H1 (cell line): ENCODE measurements at places on chromosomes 12 and 14. TPM values are rescaled to one million over a fixed set of nuclear protein-coding genes. Genes with fewer than 3 reads are reported as not detected.

CEP290 gene
- total RNA-seq, result 5.9 and 6.3 TPM in 2 replicates

DNA sequence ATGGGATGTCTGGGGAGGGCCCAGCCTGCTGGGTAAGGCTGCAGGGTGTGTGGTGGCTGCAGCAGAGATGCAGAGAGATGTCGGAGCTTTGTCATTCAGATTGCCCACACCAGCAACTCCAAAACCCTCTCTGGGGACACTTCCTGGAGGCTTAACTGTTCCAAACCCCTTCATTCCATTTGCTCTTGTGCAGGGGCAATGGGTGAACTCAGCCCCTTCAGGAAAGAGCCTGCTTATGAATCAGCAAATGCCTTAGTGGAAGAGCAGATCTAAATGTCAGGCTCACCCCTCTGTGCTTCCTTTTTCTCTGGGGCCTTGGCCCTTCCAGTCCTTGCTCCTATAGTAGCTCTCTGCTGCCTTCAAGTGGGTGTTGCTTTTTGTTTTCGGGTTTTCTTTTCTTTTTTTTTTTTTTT, 36.7 kb upstream of the GPATCH2L start:
- no peak for DNase-seq

- no peak for DNase-seq
Measured at GRCh38 chr12:28459481-28459880, 269.2 kb downstream of the CCDC91 start.

- DNase-seq, result no peak
Measured at GRCh38 chr14:85115921-85116320, 414.0 kb upstream of the FLRT2 start.

DHH gene
- 0.11 and 0.13 TPM in 2 replicates for total RNA-seq

DNA sequence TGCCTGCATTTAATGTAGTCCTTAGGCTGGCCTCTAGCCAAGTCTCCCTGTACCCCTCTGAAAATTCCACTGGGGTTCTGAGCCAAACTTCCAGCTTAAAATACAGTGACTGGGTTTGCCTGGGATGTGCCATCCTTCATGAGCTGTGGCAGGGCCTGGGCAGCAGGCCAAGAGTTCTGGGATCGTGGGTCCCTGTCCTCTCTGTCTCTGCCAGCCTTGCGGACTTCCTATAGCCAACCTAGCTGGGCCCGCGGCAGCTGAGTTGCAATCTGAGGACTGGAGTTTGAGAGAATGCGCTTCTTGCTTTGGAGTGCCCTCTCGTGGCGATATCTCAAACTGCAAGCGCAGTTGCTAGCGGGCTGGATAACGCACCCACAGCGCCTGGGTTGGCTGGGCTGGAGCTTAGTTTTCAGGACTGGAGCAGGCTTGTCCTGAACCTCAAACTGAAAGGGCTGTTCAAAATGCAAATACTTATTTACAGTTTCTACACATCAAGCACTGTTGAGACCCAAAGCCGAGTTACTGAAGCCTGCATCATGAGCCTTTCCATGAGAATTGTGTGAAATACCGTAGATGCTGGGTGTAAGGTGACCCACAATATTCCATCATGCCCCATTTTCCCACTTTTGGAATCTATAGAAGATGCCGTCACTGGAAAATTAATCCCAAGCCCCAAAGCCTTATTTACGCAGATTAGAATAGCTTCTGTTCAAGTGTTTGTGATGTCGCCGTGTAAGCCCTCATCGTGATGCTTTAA, 7.3 kb upstream of the IFI27L2 start:
- peak; percentile 97 for DNase-seq

CSRP2 gene
- total RNA-seq, result 227 and 228 TPM in 2 replicates

DEGS2 gene
- total RNA-seq, result 0.61 and 0.94 TPM in 2 replicates

DNA sequence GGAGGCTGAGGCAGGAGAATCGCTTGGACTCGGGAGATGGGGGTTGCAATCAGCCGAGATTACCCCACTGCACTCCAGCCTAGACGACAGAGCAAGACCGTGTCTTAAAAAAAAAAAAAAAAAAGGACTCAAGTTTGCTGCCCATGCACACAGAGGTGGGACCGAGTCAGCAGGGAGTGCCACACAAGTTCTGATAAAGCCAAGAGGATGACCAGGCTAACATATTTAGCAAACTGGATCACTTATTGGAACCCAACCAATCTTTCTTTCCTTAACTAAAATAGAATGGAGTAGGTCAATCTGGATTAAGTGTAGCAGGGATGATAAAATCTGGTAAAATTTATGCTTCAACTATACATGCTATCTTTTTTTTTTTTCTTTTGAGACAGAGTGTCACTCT, 190.4 kb upstream of the FOXN3 start:
- no peak for DNase-seq

- no peak for DNase-seq
Measured at GRCh38 chr12:2629051-2629450, 165.7 kb upstream of the FKBP4 start.

- DNase-seq, result no peak
Measured at GRCh38 chr12:131764738-131765137, 53.8 kb downstream of the SFSWAP start.

DNA sequence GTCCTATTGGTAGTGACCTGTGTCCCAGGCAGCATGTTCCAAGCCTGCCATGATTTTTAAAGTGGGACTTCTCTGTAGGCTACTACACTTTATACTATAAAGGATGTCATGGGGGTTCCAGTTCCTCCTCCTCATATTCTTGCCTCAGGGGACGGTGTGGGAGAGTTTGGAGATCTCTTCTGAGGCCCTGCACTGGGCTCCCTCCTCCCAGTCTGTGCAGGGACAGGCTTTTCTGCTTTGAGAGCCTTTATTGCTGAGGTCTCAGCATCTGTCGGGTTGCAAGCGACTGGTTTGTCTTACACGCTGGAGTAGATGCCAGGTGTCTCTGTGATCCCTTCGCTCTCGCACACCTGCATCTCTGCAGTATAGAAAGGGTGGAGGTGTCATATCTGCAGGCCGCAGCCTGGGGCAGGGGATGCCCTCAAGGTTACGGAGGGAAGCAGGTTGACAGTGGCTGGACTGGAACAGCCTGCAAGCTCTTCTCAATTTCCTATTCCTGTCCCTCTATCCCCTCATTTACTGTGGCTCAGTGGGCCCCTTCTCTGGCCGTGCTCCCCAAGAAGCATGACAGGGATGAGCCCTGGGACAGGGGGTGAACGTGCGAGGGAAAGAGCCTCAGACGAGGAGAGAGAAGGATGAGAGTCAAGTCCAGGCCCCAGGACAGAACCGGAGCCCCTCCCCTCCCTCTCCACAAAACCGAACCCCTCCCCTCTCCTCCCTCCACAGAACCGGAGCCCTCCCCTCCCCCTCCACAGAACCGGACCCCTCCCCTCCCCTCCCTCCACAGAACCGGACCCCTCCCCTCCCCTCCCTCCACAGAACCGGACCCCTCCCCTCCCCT, 51.3 kb downstream of the SLC6A12 start:
- no peak for DNase-seq

DNA sequence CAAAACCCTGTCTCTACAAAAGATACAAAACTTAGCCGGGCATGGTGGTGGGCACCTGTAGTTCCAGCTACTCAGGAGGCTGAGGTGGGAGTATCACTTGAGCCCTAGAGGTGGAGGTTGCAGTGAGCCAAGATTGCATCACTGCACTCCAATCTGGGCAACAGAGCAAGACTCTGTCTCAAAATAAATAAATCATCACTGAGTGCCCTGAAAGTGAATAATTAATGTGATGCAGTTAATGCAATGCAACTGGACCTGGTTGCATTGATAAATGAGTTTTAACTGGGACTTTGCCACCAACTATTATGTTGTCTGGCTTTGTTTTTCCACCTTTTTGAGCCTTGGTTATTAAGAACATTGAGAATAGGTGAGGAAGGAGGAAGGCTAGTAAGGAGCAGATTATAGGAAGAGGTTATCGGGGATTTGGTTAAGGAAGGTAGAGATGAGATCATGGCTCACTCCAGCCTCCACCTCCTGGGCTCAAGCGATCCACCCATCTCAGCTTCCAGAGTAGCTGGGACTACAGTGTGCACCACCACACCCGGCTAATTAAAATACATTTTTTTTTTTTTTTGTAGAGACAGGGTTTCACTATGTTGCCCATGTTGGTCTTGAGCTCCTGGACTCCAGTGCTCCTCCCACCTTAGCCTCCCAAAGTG, 8.0 kb downstream of the BORCS5 start:
- DNase-seq, result no peak

- peak; percentile 70 for DNase-seq
Measured at GRCh38 chr12:6335451-6336078, 6.3 kb downstream of the TNFRSF1A start.

- no peak for DNase-seq
Measured at GRCh38 chr12:19539836-19540235, 100.5 kb downstream of the AEBP2 start.

GRCh38 chr12:3137268-3137781, 60.1 kb downstream of the TSPAN9 start:
- peak; percentile 70 for DNase-seq

TAS2R46 gene
- total RNA-seq, result 0.48 TPM in 1 of 2 replicates, not detected in the other
